Suppressor macrophage treated with lipopolysaccharide for 1 hour (primary cell): ENCODE measurements at places on chromosomes 3 and 15.

DNA sequence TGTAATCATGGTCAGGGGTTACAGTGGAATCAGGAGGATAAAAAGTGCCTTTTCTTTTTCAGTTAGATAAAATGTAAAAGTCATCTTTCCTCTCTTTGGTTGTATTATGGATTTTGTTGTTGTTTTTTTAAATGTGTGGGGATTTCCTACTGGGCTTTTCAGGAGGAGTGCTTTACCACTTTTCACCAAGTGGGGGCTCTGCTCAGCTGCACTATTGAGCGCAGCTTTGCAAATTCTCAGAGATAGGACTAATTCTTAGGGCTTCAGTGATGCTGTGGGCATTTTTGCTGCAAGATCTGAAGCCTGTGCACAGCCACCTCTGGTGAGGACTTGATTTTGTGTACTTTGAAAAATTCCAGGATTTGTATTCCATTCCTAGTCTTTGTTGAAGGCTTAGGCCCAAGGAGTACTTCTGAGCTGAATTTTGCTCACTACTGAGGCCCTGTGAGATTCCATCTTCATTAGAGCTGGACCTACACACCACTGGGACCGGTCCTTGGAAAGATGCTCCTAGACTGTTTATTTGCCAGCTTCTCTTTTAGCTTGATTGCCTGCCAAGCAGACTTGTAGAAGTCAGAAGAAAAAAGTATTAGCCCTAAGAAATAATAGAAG is 7.5 kb downstream of the GNB5 start:
- DNase-seq: peak; percentile 39

- DNase-seq: no peak
Measured at GRCh38 chr15:78200276-78200930, 34.0 kb downstream of the ACSBG1 start.

DNA sequence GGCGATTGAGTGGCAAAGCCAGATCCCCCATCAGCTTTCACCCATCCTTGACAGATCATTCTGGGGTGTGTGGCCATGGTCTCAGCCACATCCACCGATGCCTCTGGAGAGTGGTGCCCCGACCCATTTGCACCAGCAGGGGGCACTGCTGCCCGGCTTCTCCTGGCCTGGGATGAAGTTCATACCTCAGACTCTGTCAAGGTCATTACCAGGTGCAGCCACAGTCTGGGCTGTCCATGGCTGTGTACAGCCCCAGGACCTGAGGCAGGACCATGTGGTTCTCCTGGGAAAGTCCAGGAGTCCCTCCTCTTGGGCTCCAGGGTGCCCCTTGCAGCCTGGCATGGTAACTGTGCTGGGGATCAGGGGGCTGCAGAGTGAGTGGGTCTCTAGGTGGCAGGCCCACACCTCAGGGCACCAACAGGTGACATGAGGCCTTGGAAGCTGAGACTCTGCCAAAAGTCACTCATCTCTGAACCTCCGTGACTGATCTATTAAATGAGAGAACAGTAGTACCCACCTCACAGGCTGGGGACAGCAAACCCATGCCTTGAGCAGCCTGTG is 67.2 kb downstream of the CACNA2D2 start:
- DNase-seq: peak; percentile 81

DNA sequence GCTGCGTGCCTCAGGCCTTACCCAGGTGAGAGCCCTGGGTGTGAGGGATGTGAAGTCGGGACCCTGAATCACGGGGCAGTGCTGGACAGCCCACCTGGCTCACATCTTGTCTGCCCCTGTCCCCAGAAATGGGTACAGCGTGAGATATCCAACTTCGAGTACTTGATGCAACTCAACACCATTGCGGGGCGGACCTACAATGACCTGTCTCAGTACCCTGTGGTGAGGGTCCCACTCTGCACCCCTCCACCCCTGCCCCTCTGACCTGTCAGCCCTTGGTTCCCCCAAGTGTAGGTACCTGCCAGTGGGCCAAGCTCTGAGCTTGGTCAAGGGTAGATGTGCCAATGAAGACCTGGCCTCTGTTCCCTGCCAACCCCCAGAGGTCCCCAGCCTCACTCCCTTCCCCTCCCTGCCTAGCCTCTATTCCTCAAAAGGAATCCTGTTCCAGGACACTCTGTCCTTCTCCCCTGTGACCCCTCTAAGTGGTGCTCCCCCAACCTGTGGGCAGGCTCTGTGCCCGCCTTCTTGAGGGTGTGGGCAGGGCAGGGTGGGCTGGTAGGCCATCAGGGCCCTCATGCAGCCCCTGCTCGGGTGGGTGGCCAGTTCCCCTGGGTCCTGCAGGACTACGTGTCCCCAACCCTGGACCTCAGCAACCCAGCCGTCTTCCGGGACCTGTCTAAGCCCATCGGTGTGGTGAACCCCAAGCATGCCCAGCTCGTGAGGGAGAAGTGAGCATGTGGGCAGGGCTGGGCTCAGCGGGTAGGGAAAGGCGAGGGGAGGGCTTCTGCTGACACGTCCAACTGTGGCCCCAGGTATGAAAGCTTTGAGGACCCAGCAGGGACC is 25.1 kb downstream of the NBEAL2 start:
- DNase-seq: no peak

- DNase-seq: no peak
Measured at GRCh38 chr3:27903446-27903845, 181.3 kb upstream of the EOMES start.

DNA sequence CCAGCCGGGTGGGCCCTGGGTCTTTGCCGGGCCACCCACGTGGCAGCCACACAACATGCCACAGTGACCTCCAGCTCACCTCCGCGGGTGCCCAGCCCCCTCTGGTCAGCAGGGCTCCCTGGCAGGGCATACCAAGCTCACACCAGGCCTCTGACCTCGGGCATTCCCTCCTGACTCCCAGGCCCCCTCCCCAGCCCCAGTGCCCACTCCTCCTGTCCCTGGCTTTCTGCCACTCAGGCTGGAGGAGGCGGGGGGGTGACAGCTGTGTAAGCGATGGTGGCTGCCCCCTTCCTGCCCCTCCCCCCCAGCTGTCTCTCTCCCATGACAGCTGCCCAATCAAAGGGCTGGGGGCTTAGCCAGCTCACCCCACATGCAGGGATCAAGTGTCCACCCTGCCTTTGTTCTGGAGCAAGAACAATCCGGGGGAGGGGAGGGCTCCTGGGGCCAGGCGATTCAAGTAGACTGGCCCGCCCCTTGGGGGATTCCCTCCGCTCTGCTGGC is 3.3 kb downstream of the PCBP4 start:
- DNase-seq: no peak

GRCh38 chr3:38990621-38991020 is 61.1 kb downstream of the SCN11A start:
- no peak for DNase-seq

DNA sequence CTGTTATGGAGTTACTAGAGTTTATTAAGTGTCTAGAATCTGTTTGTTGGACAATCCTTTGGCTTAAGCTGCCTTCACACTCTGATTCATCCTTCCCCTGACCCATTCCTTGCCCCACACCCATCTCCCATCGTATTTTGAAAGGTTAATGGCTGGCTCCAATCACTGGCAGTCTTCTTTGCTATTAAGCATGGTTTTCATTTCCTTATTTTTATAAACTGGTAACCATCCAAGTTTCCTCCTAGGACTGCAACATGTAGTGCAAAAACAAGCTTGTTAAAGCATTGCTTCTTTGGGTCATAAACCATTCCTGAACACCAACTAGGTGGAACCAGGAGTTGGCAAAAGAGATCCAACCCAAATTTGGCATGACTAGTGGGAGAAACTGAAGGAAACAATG is 148.4 kb downstream of the DTWD1 start:
- DNase-seq: no peak

DNA sequence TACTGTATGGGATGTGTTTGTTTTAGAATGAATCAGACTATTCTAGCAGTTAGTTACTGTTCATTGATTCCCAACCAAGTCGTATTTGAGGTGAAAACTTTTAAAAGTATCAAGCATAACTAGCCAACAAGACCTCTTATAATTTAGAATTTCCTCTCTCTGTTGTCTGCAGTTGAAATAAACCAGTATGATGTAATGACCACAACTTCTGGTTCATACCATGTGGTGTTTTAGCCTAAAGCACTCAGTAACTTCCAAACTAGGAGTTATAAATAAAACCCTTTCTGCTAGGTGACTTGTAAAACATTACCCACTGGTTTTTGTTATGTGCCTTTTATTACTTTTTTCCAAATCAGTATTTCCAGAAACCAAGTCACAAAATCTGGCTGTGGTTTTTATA is 19.8 kb upstream of the P2RY12 start:
- DNase-seq: peak; percentile 56

GRCh38 chr15:76333720-76334437 is 2.7 kb upstream of the ISL2 start:
- no peak for DNase-seq

DNA sequence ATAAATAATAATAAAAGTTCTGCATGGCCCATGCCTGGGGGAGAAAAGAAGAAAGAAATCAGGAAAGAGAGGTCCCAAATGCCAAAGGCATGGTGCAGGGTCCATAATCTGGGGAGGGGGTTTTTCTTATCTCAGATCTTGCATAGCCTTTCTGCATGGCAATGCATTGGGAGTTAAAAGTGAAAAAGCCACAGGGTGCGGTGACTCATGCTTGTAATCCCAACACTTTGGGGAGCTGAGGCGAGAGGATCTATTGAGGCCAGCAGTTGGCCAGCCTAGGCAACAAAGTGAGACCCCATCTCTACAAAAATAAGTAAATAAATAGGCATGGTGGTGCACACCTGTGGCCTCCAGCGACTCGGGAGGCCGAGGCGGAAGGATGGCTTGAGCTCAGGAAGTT is 76.8 kb upstream of the GATA2 start:
- DNase-seq: no peak

DNA sequence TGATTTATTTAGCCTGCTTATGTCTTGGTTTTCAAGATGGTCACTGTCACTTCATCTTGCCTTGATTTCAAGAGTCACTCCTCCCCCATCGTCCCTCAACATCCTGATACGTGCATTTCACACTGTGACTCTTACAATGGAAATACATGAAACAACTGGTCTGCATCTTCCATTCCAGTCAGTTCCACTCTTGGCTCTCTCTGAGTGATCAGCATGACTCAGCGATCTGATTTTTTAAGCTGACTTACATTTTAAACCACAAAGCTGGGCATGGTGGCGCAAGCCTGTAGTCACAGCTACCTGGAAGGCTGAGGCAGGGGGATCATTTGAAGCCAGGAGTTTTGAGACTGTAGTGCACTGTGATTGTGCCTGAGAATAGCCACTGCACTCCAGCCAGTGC is 271.2 kb upstream of the ROPN1 start:
- peak; percentile 76 for DNase-seq

DNA sequence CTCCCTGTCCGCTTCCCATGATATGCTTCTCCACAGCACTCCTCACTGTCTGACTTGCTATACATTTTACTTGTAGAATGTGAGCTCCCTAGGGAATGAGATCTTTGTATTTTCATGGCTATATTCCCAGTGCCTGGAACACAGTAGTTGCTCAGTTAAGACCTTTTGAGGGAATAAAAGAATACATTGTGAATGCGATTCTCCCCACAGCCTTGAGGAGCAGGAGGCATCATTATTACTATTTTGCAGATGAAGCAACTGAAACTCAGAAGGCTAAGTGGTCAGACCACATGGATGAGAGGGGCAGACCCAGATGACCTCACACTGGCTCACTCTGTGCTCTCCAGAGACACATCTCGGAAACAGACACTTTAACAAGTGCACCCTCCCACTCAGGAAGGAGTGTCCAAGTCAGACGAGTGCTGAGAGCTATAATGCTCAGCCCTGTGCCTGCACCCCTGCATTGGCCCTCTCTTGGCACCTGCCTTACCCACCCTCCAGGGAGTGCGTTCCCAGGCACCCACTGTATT is 46.8 kb downstream of the SST start:
- DNase-seq: no peak

GRCh38 chr3:183260167-183260904 is 7.3 kb downstream of the B3GNT5 start:
- DNase-seq: peak; percentile 80
